ENCODE measurements at places on chromosomes 5 and 9.

DNA sequence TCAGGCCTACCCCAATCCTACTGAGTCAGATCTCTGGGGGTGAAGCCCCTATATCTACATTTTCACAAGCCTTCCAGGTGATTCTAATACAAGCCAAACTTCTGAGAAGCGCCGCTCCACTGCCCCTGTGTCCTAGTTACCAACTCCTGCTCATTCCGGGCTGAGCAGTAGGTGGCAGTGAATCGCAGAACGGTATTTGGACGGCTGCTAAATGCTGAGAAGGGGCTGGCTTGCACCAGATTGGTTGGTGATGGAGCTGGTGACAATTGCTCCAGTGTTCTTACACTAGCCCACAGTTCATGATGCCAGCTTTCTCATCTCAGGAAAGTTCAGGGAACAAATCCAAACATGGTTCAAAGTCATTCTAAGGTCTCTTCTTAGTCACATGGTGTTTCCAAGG lies 31.1 kb upstream of the FGF1 start:
- peak; percentile 61 for DNase-seq

- DNase-seq = no peak
These were observed 189.5 kb downstream of the SEMA5A start for GRCh38 chr5:9356351-9356825.

DNA sequence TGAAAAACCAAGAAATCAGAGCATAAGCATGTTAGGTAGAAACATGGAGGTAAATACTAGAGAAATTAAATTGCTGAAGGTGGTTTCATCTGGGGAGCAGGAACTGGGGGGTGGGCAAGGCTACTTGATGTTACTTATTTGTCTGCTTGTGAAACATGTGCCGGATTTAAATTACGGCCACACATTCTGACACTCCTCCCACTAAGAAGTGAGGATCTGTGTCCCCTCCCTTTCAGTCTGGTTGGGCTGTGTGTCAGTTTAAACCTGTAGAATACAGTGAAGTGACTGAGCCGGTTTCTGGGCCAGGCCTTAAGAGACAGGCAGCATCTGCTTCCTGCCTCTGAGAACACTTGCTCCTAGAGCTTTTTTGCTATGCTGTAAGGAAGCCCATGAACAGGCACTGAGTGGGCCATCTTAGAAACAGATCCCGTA lies 2.3 kb upstream of the IARS1 start:
- DNase-seq = no peak

GRCh38 chr9:107644733-107645463 lies 155.3 kb upstream of the KLF4 start:
- no peak for DNase-seq

GRCh38 chr5:121408778-121409177 lies 442.9 kb upstream of the FTMT start:
- no peak for DNase-seq

GRCh38 chr5:62011089-62011664 lies 294.8 kb upstream of the KIF2A start:
- DNase-seq = no peak

DNA sequence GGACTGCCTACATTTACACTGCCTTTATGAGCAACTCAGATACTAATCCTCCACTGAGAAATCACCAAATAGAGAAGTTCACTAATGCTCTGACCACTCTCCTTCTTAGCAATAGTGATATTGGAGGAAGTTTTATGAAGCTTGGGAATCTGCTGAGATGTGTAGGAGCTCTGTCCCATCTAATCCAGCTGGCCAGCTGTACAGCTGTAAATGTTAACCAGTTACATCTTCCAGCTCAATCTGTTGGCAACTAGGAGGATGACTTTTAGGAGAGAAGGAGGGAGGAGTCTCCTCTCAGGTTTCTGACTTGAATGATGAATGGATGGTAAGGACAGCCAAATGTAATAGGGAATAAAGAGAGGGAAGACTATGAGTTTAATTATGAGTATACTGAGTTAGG lies 36.3 kb upstream of the LRRC19 start:
- DNase-seq = no peak

- no peak for DNase-seq
These were observed 79.4 kb downstream of the SLC1A3 start for GRCh38 chr5:36685631-36686288.

DNA sequence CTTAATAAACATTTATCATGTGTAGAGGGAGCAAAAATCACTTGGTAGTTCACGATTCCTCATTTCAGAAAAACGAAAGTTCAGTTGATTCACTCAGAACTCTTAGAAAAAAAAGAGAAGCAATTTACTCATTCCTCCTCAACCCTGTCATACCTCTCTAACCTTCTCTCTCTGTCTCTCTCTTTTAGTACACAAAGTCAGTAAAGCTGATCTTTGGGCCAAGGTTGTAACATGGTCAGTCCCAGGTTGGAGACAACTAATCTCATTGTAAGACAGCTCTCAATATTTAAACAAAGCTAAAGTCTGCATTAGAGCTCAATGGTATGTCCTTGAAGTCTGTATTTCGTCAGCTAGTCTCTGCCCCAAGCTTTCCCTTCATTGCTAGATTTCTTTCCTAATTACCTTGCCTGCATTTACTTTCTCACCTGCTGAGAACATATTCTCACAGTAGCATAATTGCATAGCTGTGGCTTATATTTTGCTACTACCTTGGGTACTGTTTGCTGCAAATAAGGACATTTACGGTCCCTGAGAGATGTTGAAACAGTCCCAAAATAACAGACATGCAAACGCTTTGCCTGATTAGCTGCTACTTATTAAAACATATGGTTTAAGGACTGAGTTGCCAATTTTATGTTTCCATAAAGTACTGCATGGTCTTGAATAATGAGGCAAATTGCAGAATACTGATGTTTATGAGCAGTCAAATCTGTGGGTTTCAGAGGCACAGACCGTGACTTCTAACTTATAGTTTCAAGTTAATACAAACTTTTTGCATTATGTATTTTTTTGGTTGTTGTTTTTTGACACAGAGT lies 138.3 kb downstream of the GPBP1 start:
- DNase-seq = no peak
